Cardiac muscle cell (in vitro differentiated cells and primary cell): ENCODE measurements at places on chromosomes 12 and 14.
A peak's percentile ranks its signal among the peaks of the same experiment; 100 is the strongest.

DNA sequence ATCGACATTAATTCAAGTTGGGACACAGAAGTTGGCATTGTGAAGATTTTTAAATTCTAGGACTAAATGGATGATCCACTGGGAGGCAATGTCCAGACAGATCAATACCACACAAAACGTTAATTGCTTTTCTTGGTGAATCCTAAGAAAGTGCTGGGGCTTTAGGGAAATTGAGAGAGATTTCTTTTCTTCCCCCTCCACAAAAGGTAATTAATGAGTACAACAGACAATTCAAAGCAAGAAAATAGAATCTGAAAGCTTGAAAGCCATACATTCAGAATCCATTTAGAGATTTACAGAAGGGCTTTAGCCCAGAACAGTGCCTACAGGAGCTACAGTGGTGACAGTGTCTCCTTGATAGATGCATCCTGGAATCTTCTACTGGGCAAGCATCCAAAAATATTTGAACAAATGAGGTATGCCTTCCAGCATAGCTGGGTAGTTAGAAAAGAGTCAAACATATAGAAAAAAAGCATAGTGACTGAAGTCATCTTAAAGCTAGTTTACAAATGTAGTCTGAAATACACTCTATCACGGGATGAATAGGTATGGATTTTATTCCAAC is 718.1 kb downstream of the DIO2 start:
- DNase-seq, result no peak

- DNase-seq, result no peak
These were observed 238.1 kb downstream of the APAF1 start for GRCh38 chr12:98883231-98883630.

- no peak for DNase-seq
These were observed 40.5 kb upstream of the ABCD2 start for GRCh38 chr12:39660101-39660500.

DNA sequence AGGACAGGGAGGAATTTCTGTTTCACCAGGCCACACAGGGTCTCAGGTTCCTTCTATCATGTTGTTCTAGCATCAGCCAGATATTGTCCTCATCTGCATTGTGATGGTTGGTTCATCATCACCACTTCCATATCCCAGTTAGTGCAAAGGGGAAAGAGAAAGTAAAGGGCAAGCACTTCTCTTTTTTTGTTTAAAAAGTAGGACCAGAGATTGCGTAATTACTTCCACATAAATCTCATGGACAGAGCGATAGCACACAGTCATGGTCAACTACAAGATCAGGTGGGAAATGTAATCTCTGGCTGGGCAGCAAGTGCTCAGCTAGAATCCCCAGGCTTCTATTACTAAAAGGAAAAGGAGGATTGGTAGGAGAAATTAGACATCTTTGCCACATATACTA is 155.1 kb downstream of the KIF21A start:
- DNase-seq, result no peak

GRCh38 chr12:99201906-99202645 is 445.5 kb upstream of the GARIN6 start:
- DNase-seq, result no peak

GRCh38 chr14:98893675-98894074 is 378.3 kb downstream of the BCL11B start:
- no peak for DNase-seq

- DNase-seq, result no peak
These were observed 82.8 kb downstream of the TNFAIP2 start for GRCh38 chr14:103206023-103206481.

DNA sequence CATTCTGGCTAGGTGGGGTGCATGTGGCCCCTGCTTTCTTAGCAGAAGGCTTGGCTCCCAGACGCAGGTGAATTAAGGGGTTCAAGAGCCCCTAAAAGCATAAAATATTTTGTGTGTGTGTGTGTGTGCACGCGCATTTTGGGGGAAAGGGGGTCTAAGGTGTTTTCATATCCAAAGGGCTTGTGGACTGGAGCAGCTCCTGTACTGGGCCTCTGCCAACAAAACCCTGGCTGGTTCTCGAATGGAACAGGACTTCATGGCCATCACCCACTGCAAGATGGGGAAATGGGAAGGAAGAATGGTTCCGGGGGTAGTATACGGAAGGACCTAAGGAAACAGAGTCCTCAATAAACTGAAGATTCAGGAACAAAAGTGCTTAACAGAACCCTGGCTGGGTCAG is 3.9 kb upstream of the ATN1 start:
- no peak for DNase-seq

DNA sequence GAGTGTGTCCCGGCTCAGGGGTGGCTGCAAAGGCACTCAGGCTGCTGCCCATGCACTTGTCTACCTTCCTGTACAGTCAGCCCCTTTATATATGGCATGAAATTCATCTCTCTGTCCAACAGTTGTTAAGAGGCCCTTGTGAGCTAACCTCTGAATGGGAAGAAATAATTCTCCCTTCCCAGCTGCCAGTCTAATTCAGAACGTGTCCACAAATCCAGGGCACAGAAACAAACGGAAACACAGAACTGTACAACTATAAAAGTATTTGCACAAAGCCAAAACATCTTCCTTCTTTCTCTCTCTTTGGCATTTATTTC is 849 bp downstream of the KRT5 start:
- no peak for DNase-seq

- no peak for DNase-seq
These were observed 142.0 kb downstream of the BCL11B start for GRCh38 chr14:99129998-99130397.

DNA sequence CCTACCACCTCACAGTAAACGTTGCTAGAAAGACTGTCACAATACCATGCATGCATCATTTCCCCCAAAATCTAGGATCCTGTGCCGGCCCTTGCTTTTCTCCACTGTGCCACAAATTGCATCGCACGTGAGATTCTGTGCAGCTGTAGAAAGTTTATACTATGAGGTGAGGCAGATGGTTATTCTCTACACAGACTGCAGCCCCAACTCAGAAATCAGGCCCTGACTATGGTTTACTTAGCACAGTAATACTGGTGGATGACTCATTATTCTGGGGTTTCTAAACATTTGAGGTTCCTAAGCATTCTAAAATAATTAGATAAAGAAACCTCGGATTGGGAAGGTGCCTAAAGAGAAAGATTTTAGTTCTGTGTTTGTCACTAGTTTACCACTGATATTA is 163.8 kb upstream of the CCDC198 start:
- DNase-seq, result no peak

GRCh38 chr12:43337571-43338444 is 214.2 kb downstream of the ADAMTS20 start:
- no peak for DNase-seq

DNA sequence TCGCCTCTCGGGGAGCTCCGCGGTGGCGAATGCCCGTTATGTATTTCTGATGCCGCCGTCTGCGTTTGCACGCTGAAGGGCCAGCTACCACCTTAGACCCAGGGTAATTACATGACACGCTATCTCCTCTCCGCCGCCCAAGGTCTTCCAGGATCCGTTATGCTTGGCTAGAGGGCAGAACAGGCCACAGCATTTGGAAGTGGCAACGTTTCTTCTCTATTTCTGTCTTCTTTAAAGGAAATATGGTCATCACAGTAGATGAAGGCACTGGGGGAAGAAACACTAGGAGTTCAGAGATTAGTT is 861 bp upstream of the MDGA2 start:
- DNase-seq, result no peak

DNA sequence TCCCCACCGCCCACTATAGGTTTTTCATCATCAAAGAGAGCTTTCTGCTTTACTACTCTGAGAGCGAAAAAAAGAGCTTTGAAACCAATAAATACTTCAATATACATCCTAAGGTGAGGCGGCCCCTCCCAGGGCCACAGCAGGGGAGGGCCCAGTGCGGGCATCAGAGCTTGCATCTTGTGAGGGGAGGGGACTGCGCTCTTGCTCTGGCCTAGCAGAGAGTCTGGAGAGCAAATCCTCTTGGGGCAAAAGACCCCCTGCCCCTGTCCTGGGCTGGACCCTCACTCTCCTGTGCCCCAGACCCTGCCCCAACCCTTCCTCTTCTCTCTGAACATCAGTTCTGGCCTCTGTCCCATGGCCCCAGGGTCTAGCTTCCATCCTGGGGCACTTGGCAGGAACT is 15.6 kb downstream of the PLEKHD1 start:
- DNase-seq, result no peak

DNA sequence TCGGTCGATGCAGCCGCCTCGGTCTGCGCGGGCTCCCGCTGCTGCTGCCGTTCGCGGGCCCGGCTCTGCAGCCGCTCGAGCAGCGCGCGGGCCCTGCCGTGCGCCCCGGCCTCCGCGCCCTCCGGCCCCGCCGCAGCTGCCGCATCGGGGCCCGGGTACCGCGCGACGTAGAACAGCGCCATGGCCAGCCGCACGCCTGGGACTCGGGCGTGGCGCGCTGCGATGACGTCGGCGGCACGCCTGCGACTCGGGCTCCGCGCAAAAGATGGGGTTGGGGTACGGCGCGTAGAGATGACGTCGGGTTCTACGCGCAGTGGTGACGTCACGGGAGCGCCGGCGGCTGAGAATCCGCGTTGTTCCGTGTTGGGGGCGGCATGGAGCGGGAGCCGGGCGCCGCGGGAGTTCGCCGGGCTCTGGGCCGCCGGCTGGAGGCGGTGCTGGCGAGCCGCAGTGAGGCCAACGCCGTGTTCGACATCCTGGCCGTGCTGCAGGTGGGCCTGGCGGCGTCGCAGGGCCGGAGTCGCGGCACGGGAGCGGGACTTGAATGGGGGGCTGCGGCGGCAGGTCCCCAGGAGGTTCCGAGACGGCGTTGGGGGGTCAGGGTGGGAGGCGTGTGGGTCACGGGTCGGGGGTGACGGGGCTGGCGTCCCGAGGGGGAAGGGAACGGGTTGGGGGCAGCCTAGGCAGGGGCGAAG is at the start of the genes DDX51 and NOC4L:
Gene DDX51 (minus strand): TSS at position 205 of the 695 bp plus-strand sequence. CDS start 23 bp downstream, at position 182.
Gene NOC4L (plus strand): TSS at position 343 of the 695 bp plus-strand sequence. CDS start 32 bp downstream, at position 375.
- DNase-seq, result peak; percentile 96

DNA sequence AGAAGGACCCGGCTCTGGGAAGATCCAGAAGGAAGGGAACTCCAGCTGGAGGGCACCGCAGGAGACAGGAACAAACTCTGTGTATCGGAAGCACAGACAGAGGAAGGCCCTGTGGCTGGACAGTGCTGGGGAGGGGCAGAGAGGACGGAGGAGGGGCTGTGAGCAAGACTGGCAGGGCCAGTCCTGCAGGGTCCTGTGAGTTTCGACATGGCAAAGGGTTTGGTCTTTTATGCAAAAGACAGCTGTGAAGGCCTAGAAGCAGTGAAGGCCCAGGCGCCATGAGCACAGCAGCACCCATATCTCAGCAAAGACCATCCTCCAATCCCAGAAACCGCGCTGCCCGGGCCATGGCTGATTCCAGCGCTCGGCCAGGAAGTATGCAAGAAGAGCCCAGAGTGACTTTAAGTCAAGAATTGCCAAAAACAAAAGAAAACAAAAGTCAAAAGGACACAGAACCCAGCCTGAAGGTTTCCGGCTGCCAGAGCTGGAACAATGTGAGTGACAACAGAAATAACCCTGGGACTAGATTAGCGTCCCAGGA is 126.5 kb downstream of the NCOR2 start:
- DNase-seq, result no peak

DNA sequence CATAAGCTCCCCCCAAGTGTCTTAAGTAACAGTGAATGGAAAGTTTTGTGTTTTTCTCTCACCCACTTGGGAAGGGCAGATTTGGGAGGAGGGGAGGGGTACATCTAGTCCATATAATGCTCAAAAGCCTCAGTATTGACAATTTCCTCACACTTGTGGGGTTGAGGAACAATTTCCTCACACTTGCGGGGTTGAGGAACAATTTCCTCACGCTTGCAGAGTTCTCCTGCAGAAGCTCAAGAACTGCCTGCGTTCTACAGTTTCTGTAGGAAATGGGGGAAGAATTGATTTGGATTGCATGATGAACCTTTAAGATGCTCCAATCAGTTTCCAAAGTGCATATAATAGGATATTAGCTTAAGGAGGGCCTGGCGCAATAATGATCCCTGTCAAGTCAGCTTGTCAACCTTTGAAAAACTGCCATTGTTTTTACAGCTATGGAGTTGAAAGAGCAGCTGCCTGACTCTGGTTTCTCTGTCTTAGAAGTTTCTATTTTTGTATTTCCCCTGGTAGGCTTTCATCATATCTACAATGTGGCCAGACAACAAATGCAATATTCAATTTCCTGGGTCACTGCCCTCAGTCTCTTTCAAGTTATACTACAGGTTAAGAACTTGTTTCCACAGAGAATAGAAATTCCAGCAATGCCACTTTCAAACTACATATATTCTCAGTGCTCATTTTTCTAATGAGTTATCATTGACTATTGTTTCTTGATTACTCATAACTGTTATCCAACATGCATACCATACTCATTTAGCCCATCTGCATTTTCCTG is 66.5 kb downstream of the PLEKHG7 start:
- DNase-seq, result peak; percentile 18
